ENCODE measurements at places on chromosomes 12 and 14.

DNA sequence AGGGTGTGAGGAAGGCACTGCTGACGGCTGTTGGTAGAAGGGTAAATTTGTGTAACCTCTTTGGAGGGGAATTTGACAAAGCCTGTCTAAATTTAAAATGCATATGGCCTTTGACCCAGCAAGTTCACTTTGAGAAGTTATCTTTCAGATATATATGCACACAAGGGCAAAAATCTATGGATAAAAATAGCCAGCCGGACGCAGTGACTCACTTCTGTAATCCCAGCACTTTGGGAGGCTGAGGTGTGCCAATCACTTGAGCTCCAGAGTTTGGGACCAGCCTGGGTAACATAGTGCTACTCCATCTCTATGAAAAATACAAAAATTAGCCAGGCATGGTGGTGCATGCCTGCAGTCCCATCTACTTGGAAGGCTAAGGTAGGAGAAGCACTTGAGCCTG lies 13.4 kb downstream of the UBC start:
- no peak for DNase-seq

GRCh38 chr14:96979611-96980074 lies 182.5 kb downstream of the VRK1 start:
- DNase-seq, result no peak

GRCh38 chr12:56955631-56956256 lies 1.7 kb downstream of the RDH16 start:
- no peak for DNase-seq

DNA sequence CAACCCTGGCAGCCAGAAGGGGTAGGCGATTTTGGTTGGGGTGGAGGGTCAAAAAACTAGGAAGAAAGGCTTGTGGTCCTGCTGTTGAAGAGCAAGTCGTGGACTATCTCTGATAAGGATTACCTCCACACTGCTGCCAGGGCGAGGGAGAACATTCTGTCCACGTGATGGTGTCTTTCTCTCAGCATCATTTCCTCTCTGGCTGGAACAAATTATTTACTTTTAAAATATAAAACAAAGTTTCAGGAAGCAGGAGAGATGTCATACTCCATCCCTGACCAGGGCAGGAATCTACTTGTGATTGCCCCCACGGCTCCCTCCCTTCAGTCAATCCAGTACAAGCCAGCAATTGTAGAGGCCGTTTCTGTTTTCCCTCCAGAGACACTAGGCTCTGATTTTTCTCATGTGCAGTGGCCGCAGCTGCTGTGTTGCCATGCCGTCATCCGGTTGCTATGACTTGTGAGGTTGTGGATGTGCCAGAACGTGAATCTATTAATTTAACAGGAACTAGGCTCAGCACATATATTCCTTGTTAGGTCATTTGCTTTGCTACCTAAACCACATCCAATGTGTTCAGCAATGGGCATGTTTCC lies 61.5 kb upstream of the PTGR2 start:
- no peak for DNase-seq

- DNase-seq, result peak; percentile 69
Observed at GRCh38 chr14:77139540-77140358, 1.8 kb downstream of the ZDHHC22 start.

- DNase-seq, result no peak
Observed at GRCh38 chr14:72744416-72745120, 149.3 kb downstream of the DPF3 start.

- DNase-seq, result no peak
Observed at GRCh38 chr12:126952096-126953007, 1314.6 kb upstream of the TMEM132C start.

DNA sequence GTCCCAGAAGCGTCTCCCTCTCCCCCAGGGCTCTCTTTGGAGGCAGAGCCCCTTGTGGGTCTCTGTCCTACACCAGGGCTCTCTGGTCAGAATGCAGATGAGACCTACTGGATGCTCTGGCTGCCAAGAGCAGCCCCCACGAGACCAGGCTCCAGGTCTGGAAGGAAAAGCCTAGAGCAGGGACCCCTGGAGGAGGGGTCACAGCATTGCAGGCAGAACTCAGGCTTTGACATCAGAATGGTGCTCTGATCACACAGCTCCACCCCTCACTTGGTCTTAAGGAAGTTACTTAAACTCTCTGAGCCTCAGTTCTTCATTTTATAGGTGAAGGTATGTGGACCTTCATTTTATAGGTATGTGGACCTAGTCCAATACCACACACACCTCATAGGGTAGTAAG lies 83.1 kb downstream of the ARL6IP4 start:
- DNase-seq, result no peak

- no peak for DNase-seq
Observed at GRCh38 chr12:106580671-106581508, 1.9 kb upstream of the RFX4 start.

DNA sequence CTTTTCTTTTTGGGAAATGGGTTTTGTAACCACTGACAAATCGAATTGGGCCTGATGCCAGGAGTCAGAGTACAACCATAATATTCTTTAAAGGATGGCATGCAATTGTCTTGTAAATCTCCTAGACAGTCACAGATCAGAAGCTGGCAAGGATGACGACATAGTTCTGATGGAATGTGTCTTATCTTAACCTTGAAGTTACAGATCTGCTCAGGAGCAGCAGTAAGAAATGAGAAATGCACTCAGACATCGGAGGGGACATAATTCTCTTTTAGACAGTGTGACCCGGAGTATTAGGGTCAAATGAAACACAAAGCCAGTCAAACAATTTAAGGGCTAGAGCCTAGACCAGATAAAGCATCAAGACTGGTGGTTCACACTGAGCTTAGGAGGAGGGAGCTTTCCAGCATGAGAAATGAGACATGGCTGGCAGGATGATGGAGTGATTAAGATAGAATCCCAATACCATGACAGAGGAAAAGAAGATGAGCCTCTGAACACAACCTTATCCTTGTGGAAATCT lies 17.5 kb downstream of the CBX5 start:
- DNase-seq, result no peak

- DNase-seq, result no peak
Observed at GRCh38 chr12:40154381-40154780, 48.5 kb upstream of the SLC2A13 start.

GRCh38 chr14:45906257-45906656 lies 653.3 kb upstream of the MIS18BP1 start:
- no peak for DNase-seq

DNA sequence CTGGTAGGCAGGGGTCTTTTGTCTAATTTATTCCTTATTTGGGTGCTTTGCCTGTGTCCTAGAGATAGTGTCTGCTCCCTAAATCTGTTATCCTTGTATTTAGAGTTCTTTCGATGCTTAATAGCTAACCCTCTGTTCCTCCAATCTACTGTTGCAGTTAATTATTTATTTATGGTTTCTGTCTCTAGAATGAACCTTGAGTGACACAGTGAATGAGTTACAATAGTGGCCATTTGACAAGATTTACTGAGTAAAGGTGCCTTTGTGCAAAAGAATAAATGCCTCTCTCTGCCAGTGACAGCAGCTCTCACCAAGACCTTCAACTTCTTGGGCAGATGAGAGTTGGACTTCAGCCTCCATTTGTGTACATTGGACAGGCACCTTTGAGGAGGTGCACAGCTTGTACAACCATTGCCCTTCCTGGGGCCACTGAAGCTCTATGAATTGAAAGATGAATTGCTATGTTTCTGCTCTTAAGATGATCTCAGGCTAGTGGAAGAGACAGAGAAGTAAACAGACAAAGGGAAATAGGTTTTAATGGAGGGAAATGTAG lies 165.9 kb downstream of the DERA start:
- no peak for DNase-seq

DNA sequence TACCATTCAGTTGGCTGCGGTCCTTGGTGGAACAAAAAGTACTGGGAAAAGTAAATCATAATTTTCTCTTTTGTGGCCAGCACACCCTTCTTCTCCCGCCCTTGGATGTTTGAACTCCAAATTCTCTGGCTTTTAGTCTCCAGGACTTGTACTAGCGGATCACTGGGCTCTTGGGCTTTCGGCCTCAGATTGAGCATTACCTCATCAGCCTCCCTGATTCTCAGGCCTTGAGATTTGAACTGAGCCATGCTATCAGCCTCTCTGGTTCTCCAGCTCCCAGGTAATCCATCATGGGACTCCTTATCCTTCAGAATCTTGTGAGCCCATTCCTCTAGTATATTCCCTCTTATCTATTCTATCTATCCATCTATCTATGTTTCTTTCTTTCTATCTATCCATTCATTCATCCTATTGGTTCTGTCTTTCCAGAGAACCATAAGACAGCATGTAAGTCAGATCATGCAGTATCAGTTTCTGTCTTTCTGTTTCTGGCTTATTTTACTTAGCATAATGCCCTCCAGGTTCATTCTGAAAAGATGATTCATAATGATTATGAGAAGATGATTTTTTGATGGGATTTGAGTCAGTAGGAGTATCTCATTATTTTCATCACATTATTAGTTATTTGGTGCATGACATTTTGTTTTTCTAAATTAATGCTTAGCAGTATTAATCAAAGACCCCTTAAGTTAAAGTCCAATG lies 814.9 kb downstream of the LRFN5 start:
- no peak for DNase-seq

- DNase-seq, result no peak
Observed at GRCh38 chr12:87157791-87158190, 871.4 kb downstream of the C12orf50 start.

DNA sequence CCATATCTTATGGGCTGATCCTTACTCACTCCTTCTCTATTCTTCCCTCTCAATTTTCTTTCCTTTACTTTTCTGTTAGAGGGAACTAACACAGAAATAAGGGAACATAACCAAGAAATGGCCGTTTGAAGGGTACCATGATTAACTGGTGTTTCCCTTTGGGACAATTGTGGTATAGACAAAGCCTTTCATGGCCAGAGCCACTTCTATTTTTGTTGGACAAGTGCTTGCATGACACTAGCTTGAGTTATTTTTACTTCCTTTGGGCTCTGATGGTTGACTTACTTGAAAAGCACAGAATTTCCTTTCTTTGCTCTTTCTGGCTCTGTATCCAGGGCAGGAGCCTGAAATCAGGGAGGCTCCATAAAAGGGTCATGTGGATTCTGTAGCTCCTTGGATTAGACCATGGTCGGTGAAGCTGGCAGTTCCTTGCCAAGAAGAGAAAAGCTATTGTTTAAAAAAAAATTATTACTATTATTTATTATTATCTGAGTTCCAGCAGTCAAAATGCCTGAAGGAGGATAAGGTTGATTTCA lies 130.6 kb downstream of the KTN1 start:
- DNase-seq, result no peak

DNA sequence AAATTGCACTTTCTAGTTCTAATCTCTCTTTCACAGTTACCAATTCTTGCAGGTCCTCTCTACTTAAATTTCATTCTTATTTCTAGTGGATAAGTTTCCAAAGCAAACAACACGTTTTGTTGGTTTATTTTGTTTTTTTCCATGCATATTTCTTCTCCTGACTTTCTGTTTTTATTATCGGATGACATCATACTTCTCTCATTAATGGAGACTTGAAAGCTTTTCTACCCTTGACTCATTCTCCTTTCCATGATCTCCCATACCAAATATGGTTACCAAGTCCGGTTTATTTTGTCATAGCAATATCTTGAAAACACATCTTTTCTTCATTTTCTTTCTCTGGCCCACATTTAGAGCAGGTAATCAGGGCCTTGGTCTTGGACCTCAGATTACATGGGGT lies 796.5 kb downstream of the GALC start:
- no peak for DNase-seq

DNA sequence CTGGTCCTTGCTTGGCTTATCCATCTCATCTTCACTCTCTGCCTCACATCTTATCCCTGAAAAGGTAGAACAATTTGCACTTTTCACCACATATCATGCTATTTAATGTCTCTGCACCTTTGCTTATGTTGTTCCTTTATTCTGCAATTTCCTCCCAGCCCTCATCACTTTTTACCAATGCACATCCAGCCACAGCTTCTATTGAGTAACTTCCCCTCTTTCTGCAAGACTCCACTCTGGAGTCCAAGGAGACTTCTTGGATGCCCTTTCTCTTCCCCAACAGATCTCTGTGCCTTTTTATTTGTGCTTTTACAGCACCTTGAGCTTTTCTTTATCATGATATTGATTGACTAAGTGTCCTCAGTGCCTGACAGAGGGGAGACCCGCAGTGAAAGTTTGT lies 797.1 kb downstream of the VRK1 start:
- DNase-seq, result no peak

DNA sequence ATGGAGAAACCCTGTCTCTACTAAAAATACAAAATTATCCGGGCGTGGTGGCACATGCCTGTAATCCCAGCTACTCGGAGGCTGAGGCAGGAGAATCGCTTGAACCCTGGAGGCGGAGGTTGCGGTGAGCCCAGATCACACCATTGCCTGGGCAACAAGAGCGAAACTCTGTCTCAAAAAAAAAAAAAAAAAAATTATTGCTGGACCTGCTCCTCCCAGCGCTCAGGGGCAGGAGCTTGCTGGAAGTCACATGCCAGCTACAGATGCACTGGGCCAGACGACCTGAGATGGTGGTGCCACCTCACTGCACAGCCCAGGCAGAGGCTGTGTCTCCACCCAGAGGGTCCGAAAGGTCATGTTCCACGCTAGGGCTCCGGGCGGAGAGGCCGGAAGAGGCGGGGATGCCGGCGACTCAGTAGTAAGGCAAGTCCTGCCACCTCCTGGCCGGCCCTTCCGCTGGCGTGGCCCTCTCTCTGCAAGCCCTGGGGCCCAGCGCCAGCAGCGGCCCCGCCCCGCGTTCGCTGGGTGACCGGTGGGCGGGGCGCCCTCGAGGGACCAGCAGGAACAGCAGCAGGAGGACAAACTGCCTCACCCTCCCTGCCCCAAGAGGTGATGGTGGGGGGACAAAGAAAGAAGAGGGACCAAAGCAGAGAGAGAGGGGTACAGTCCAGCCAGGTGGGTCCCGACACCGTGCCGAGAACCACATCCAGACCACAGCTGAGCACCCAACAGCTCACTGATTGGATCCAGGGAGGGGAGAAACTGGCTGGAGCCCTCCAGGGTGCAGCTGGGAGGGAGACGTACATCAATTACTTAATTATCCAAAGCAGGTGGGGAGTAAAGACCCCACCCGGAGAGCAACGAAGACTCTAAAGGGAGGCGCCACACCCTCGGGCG lies 3.6 kb upstream of the RHOF start:
- no peak for DNase-seq

- no peak for DNase-seq
Observed at GRCh38 chr14:92105073-92105892, 1.1 kb downstream of the ATXN3 start.

DNA sequence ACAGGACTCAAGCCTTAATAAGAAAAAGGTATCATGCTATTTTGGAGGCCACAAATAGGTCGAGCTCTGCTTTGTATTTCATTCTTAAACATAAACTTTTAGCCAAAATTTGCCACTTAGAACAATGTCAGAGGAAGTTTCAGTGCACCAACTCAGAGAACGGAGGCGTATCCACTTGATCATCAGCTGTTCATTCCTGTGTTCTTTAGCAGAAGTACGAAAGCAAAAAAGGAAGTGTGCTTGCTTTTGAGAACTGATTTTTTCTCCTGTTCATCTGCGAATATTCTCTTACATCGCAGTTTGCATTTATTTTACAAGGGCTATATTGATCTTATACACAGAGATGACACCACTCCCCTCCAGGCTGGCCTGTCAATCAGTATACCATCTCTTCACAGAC lies 188.6 kb upstream of the SOX5 start:
- DNase-seq, result no peak

DNA sequence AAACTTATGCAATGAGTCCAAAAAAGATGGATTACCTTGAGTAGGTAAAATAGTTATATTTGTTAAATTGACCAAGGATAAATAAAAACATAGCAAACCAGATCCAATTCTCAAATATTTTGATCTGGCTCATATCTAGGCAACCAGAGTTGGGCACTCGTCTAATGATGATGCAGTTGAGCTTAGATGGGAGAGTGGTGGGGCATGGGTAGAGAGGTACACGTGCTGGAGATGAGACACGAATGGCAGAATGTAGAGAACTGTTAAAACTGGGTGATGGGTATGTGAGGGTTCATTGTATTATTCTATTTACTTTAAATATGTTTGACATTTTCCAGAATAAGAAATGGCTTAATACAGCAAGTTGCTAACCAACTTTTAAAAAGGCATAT lies 7.6 kb upstream of the RNF34 start:
- no peak for DNase-seq

Measured in D721Med (cell line).